ENCODE measurements at places on chromosomes 12 and 14.

DNA sequence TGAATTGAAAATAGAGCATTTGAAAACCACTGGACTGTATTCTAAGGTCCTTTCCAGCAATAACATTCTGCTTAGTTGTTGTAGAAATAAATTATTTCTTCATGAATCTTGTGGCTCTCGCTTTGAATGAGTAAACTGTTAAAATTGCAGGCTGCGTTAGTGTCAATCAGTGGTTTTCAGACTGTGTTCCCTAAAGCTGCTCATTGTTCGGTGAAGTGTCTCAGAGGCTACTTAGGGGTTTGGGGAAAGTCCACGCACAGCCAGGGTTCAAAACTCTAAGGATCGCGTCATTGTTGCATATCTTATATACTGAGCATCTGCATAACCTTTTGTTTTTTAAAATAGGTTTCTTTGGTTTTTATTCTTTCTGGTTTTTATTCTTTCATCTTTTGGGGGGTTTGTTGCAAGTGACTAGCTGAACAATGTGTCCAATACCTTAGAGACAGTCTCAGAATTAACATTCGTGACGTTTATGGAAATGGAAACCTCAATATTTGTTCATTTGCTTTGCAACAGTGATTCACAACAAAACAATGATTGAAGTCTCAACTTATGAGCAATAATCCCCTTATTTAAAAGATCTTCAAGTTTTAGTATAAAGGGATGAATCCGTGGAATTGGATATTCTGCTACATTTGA, 108.1 kb downstream of the TTLL5 start:
- no peak for DNase-seq

DNA sequence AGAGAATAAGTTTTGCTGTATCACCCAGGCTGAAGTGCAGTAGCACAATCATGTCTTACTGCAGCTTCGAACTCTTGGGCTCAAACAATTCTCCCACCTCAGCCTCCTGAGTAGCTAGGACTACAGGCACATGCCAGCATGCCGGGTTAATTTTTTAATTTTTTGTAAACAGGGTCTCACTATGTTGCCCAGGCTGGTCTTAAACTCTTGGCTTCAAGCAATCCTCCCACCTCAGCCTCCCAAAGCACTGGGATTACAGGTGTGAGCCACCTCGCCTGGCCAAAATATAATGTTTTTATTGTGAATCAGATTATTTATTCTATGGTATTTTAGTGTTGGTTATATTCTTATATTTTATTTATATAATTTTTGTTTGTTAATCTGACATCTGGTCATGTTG, 3.8 kb upstream of the ZNF740 start:
- DNase-seq: no peak

DNA sequence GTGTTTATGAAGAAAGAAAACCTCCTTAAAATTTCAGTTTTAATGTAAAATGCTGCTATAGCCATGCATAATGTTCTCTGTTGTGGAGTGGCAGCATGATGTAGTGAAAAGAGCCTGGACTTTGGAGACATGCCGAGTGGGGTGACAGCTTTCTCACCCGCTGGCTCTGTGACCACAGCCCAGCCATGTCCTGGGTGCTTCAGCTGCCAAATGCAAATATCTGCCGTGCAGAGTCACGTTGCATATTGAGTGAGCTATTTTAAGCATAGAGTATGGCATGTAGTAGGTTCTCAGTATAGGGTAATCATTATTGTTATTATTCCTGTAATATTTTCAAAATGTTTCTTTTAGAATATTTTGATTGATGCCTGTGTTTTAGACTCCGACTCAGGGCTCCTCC, 15.5 kb upstream of the TCTN2 start:
- DNase-seq: no peak

- no peak for DNase-seq
Observed at GRCh38 chr14:95707327-95707726, 6.6 kb downstream of the TCL1A start.

DNA sequence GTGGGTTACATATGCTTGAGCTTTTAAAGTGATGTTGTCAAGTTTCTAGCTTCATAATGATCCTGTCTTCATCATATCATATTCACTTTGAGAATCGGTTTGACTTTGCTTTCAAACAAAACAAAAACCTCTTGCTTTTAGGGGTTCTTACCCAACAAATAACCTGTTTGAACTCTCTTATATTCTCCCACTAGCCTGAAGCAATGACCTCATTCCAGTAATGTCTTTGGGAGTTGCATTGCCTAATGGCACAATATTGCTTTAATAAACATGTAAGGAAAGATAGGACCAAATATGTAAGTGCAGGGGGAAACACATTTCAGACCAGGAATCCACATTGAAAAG, 27.7 kb downstream of the WBP11 start:
- DNase-seq: no peak

GRCh38 chr14:71371711-71372396, 464.6 kb downstream of the PCNX1 start:
- no peak for DNase-seq

GRCh38 chr14:101495284-101495683, 66.0 kb upstream of the DIO3 start:
- no peak for DNase-seq

- DNase-seq: no peak
Observed at GRCh38 chr14:73759183-73759713, 45.1 kb upstream of the PNMA1 start.

DNA sequence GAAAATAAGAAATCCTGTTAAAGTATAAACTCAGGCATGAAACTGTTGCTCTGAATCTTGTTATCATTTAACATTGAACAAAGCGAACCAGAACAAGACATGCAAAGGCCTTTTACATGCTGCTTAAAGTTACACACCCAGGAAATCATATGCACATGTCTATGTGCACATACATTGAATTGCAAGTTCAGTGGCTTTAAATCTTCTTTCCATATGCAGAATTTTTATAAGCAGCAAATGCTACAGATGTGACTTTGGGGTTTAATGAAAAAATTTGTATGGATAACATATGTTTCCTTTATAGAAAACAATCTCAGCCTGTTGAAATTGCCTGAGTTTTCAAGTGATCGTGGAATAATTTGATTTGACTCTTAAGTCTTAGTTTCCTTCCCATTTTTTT, 193.9 kb downstream of the AEBP2 start:
- no peak for DNase-seq

DNA sequence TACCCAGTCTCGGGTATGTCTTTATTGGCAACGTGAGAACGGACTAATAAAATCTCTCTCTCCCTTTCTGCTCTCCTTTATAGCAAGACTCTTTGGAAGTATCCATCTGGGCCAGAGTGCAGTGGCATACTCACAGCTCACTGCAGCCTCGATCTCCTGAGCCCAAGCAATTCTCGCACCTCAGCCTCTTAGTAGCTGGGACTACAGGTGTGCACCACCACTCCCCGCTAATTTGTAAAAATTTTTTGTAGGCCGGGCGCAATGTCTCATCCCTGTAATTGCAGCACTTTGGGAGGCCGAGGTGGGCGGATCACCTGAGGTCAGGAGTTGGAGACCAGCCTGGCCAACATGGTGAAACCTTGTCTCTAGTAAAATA, 33.2 kb upstream of the PPP2R5C start:
- DNase-seq: no peak

DNA sequence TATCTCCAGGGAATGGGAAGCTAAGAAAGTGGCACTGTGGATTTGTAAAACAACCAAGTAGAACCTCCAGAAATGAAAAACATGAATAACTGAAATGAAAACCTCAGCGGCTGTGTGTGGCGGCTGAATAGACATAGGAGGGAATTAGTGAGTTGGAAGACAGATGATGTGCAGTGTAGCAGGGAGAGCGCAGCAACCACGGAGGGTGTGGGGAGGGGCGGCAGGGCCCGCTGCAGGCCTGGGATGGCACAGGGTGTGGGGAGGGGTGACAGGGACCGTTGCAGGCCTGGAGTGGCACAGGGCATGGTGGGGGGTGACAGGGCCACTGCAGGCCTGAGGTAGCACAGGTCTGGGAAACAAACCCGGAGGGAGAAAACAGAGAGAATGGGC, 51.1 kb downstream of the BEGAIN start:
- DNase-seq: no peak

GRCh38 chr14:92441751-92442504, 71.7 kb upstream of the RIN3 start:
- DNase-seq: no peak

- no peak for DNase-seq
Observed at GRCh38 chr12:39157696-39158342, 252.4 kb upstream of the CPNE8 start.

DNA sequence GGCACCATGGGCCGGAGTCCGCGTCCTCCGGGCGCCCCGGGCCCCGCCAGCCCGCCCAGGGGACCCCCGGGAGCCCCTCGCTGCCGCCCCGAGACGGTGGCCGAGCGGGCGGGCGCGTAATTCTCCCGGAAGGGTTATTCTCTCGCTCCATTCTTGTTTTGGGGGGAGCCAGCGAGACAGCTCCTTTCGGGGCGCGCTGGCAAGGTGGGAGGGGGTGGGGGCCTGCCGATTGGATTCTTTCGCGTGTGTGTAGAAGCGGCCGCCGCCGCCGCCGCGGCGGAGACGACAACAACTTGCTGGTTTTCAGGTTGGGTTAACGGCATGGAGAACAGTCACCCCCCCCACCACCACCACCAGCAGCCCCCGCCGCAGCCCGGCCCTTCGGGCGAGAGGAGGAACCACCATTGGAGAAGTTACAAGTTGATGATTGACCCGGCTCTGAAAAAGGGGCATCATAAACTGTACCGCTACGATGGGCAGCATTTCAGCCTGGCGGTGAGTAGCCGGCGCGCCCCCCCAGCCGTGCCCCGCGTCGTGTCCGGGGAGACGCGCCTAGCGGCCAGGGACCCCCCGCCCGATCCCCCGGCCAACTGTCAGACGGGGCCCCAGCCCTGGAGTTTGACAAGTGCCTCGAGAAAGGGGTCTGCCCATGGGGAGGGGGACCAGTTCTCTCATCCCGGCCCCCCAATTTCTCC, 755 bp downstream of the SETD1B start:
- DNase-seq: no peak

All from HL-60 (cell line).